Sigmoid colon (tissue), 7 donors: ENCODE measurements at places on chromosomes 12 and 14. TPM values are rescaled to one million over a fixed set of nuclear protein-coding genes. Genes with fewer than 3 reads are reported as not detected.

- no peak overlapping the region for H3K27ac ChIP-seq
- H3K36me3 ChIP-seq = no peaks in the 10 kb centered on the region
- no peak overlapping the region for H3K4me3 ChIP-seq
- H3K27me3 ChIP-seq = no peaks in the 10 kb centered on the region
These were observed 236.9 kb upstream of the AMIGO2 start for GRCh38 chr12:47316609-47317049.

DNA sequence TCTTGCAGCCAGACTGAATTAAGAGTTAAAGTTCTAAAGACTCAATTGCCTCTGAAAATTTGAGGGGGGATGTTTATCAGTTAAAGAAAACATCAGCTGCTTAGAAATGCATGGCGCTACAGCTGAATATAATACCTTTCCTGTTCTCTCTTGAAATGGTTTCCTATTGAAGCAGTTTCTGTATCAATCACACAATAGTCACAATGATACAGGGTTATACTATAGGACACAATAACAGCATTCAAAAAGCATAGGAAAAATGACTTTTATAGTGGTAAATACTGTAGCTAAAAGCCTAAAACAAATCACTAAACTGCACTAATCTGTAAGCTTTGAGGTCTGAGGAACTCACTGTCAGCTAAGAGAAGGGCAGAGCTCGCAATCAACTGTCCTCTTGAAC, 15.2 kb downstream of the MDGA2 start:
- DNase-seq = no peak
- no peak overlapping the region for H3K27ac ChIP-seq
- no peaks in the 10 kb centered on the region for H3K27me3 ChIP-seq
- H3K4me3 ChIP-seq = no peak overlapping the region

GRCh38 chr12:10130042-10130441, at the start of gene CLEC7A:
Gene CLEC7A (minus strand): TSS chr12:10130199. CDS start chr12:10130082, 117 bp downstream.
- H3K4me1 ChIP-seq = no peaks in the 10 kb centered on the region
- no peaks in the 10 kb centered on the region for H3K36me3 ChIP-seq
- peak within 1 kb of the TSS; percentile 34 for H3K27ac ChIP-seq
- no peak within 1 kb of the TSS for H3K4me3 ChIP-seq
- DNase-seq = no peak
- no peaks in the 10 kb centered on the region for H3K27me3 ChIP-seq

- peaks cover 39% of the 10 kb centered on the region for H3K27me3 ChIP-seq
- peak overlapping the region; percentile 30 for H3K4me3 ChIP-seq
- H3K36me3 ChIP-seq = no peaks in the 10 kb centered on the region
- peaks cover 20% of the 10 kb centered on the region for H3K4me1 ChIP-seq
- peak; percentile 57 for DNase-seq
These were observed 174.1 kb upstream of the RTL1 start for GRCh38 chr14:101077481-101078074.

DNA sequence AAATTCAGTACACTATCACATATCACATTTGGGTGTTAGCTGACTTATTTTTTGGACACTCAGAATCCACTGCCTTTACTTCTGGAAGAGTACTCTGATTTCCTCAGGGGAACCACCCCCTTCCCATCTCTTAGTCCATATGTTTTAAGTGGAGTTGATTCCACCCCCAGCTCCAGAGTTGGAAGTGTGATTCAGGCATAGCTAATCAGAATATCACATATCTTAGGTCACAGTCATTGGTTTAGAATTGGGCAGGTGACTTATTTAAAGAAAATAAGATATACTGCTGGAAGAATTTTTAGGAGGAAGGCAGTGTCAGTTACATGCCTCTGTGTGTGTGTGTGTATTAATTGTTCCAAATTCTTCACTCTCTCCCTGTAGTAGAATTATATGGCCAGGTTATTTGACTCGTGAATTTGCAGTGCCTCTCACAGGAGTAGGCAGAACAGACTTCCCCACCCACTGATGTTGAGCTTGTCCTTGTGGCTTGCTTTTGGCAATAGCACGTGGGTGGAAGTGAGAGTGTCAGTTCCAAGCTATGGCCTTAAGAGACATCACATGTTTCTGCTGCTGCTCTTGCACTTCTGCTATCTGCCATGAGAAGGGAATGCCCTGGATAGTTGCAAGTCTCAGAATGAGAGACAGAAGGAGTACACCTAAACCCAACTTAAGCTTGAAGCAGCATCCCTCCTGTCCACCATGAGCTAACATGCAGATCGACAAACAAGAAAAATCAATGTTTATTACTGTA, 6.4 kb upstream of the GAS2L3 start:
- H3K27ac ChIP-seq = no peak overlapping the region
- no peaks in the 10 kb centered on the region for H3K4me1 ChIP-seq
- no peaks in the 10 kb centered on the region for H3K36me3 ChIP-seq
- H3K27me3 ChIP-seq = no peaks in the 10 kb centered on the region
- H3K4me3 ChIP-seq = no peak overlapping the region

GRCh38 chr12:87383680-87384079, 645.5 kb downstream of the C12orf50 start:
- DNase-seq = no peak
- H3K27ac ChIP-seq = no peak overlapping the region
- H3K4me1 ChIP-seq = no peaks in the 10 kb centered on the region
- no peaks in the 10 kb centered on the region for H3K27me3 ChIP-seq
- H3K4me3 ChIP-seq = no peak overlapping the region

DNA sequence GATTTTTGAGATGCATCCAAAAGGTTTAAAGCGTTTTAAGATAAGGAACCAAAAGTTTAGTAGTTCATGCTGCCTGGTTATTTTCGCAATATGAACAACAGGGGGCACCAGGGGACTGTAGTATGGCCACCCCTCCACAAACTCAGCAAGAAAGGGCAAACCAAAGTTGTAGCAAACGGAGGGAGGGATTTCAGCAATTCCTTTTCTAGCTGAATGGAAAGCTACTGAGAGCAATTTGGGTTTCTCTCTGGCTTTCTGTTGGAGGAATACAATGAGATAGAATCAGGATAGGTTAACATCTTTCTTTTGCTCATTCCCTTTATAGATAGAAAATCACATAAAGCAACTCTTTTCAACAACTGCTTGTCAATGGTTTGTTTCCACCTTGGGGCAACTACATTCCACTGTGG, 62.5 kb downstream of the DRAM1 start:
- no peaks in the 10 kb centered on the region for H3K36me3 ChIP-seq
- H3K27me3 ChIP-seq = no peaks in the 10 kb centered on the region
- H3K4me1 ChIP-seq = no peaks in the 10 kb centered on the region
- DNase-seq = peak; percentile 86
- no peak overlapping the region for H3K27ac ChIP-seq

The NFATC4 gene
- 29.6 TPM for total RNA-seq

The TMEM253 gene
- total RNA-seq = not detected
